Panc1 (cell line): ENCODE measurements at places on chromosomes 13 and 19. TPM values are rescaled to one million over a fixed set of nuclear protein-coding genes. Genes with fewer than 3 reads are reported as not detected.
A peak's percentile ranks its signal among the peaks of the same experiment; 100 is the strongest.

- DNase-seq, result no peak
- H3K4me1 ChIP-seq, result peaks cover 23% of the 10 kb centered on the region
- H3K36me3 ChIP-seq, result no peaks in the 10 kb centered on the region; the same call in 1 of the 2 replicates
Observed at GRCh38 chr19:48400018-48400742, 6.7 kb downstream of the GRIN2D start.

- no peak for DNase-seq
- no peak overlapping the region for H3K27ac ChIP-seq
- no peaks in the 10 kb centered on the region for H3K4me1 ChIP-seq
- H3K36me3 ChIP-seq, result no peaks in the 10 kb centered on the region; the same call in 1 of the 2 replicates
- no peaks in the 10 kb centered on the region for H3K27me3 ChIP-seq
Observed at GRCh38 chr19:14459703-14460102, 15.5 kb downstream of the PTGER1 start.

NKG7 gene
- total RNA-seq, result 0.23 TPM

DNA sequence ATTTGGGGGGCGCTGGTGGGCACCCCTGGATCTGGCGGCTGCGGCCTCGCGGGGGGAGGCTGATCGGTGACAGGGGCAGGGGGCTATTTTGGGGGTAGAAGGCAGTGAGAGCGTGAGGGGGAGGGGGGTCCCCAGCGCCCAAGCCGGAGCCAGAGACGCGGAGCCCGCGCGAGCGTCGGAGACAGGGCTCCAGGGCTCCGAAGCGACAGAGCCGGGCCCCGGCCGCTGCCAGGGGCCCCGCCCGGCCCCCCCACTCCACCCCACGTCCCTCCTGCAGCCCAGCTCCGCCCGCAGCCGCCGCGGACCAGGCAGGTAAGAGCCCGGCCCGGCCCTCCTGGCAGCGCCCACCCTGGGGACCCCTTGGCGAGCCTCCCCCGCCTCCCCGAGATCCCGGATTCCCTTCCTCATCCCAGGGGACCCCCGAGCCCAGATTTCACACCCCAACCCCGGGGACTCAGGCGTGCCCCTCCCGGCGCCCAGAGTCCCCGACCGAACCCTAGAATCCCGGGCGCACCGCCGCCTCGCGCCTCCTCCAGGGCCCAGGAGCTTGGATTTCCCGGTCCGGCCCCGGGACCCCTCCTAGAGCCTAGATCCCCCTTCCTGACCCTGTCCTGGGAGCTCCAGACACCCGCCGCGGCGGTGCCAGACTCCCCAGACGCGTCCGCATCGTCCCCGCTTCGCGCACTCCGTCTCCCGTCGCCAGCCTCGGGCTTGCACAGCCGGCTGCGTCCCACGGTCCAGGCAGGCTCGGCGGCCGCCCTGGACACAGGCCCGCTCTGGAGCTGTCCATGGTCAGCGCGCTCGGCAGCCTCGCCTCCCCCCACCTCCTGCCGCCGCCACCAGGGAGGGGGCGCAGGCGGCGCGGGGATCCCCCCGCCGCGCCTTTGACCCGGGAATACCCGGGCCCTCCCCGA, at the start of gene PPFIA3:
Gene PPFIA3 (plus strand): TSS at position 134 of the 914 bp plus-strand sequence. CDS start 8,330 bp downstream, outside the sequence.
- H3K27me3 ChIP-seq, result no peaks in the 10 kb centered on the region
- H3K4me3 ChIP-seq, result peak within 1 kb of the TSS; percentile 53
- peaks cover 7% of the 10 kb centered on the region for H3K4me1 ChIP-seq
- H3K27ac ChIP-seq, result peak within 1 kb of the TSS; percentile 83
- H3K36me3 ChIP-seq, result no peaks in the 10 kb centered on the region

GRCh38 chr19:12975221-12975741, 5.9 kb downstream of the DAND5 start:
- DNase-seq, result no peak
- H3K27ac ChIP-seq, result no peak overlapping the region
- no peaks in the 10 kb centered on the region for H3K27me3 ChIP-seq

- H3K4me1 ChIP-seq, result no peaks in the 10 kb centered on the region
- DNase-seq, result no peak
- H3K27me3 ChIP-seq, result no peaks in the 10 kb centered on the region
Observed at GRCh38 chr19:2021453-2022140, 6.1 kb upstream of the BTBD2 start.

- H3K4me3 ChIP-seq, result no peak overlapping the region
- no peak for DNase-seq
- H3K4me1 ChIP-seq, result no peaks in the 10 kb centered on the region
- H3K36me3 ChIP-seq, result no peaks in the 10 kb centered on the region
- H3K27me3 ChIP-seq, result no peaks in the 10 kb centered on the region
- H3K27ac ChIP-seq, result no peak overlapping the region
Observed at GRCh38 chr19:18649371-18650020, 12.7 kb downstream of the KLHL26 start.

DNA sequence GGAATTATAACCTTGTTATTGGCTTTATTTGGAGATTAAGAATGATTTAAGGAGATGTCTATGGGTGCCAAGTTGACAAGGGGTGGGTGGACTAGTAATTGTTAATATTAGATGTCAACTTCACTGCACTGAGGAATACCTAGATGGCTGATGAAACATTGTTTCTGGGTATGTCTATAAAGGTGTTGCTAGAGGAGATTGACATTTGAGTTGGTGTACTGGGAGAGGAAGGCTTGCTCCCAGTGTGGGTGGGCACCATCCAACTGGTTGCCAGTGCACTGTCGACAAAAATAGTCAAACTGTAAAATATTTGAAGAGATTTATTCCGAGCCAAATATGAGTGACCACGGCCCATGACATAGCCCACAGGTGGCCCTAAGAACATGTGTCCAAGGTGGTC, 378.8 kb downstream of the NDFIP2 start:
- DNase-seq, result no peak
- H3K36me3 ChIP-seq, result no peaks in the 10 kb centered on the region
- no peak overlapping the region for H3K4me3 ChIP-seq
- no peak overlapping the region for H3K27ac ChIP-seq
- H3K27me3 ChIP-seq, result no peaks in the 10 kb centered on the region

DNA sequence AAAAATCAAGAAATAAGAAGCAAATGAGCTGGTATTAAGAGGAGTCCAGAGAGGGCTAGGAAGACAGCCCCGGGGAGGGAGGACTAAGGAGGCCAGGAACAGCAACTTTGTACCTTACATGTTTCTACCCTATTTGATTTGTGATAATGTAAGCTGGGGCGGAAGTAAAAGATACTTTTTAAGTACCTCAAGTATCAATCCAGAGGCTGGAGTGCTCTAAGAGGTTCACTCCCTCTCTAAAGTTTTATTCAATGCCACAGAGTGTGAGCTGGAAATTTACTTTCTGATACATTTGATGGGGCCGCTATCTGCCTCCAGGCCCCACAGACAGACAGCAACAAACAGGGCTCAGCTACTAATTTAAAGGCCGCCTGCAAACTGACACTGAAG, 11.4 kb downstream of the MLLT1 start:
- H3K4me1 ChIP-seq, result peaks cover 1% of the 10 kb centered on the region; the same call in 1 of the 2 replicates
- no peak overlapping the region for H3K27ac ChIP-seq
- no peaks in the 10 kb centered on the region for H3K36me3 ChIP-seq
- H3K27me3 ChIP-seq, result no peaks in the 10 kb centered on the region
- no peak overlapping the region for H3K4me3 ChIP-seq

- no peak overlapping the region for H3K4me3 ChIP-seq
- H3K4me1 ChIP-seq, result no peaks in the 10 kb centered on the region
- H3K27me3 ChIP-seq, result no peaks in the 10 kb centered on the region
Observed at GRCh38 chr19:40240332-40240731, 13.8 kb upstream of the CCNP start.

ALOX5AP gene
- total RNA-seq, result 2.1 TPM

- no peaks in the 10 kb centered on the region for H3K27me3 ChIP-seq
- no peak overlapping the region for H3K27ac ChIP-seq
- H3K4me3 ChIP-seq, result no peak overlapping the region
- no peaks in the 10 kb centered on the region for H3K4me1 ChIP-seq
Observed at GRCh38 chr13:29803221-29803620, 47.2 kb downstream of the UBL3 start.

- no peak overlapping the region for H3K4me3 ChIP-seq
- no peak for DNase-seq
- H3K36me3 ChIP-seq, result no peaks in the 10 kb centered on the region
- H3K27me3 ChIP-seq, result no peaks in the 10 kb centered on the region
Observed at GRCh38 chr13:45594764-45595163, 20.8 kb downstream of the ERICH6B start.

GRCh38 chr19:13623716-13624710, 117.7 kb upstream of the CACNA1A start:
- no peaks in the 10 kb centered on the region for H3K27me3 ChIP-seq
- H3K27ac ChIP-seq, result no peak overlapping the region
- no peak for DNase-seq
- no peaks in the 10 kb centered on the region for H3K36me3 ChIP-seq

- H3K4me3 ChIP-seq, result no peak overlapping the region
- no peaks in the 10 kb centered on the region for H3K36me3 ChIP-seq
- no peaks in the 10 kb centered on the region for H3K27me3 ChIP-seq
- no peak for DNase-seq
- H3K27ac ChIP-seq, result no peak overlapping the region
Observed at GRCh38 chr19:7618348-7618747, 11.0 kb downstream of the XAB2 start.

DNA sequence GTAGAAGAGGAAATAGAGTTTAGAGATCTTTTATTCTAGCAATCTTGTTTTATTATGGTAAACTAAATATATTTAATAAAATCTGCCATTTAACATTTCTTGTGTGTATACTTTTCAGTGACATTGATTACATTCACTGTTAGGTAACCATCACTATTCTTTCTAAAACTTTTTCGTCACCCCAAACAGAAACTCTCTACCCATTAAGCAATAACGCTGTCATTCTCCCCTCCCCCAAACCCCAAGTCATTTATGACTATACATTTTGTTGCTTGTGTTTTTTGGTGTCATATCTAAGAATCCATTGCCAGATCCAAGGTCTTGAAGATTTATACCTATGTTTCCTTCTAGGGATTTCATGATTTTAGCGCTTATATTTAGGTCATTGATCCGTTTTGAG, 10.6 kb downstream of the URI1 start:
- H3K36me3 ChIP-seq, result no peaks in the 10 kb centered on the region
- H3K27me3 ChIP-seq, result no peaks in the 10 kb centered on the region
- H3K4me3 ChIP-seq, result no peak overlapping the region
- 0 out of 2 replicates have a peak, but pooled peaks cover 2% of the 10 kb centered on the region for H3K4me1 ChIP-seq

DNA sequence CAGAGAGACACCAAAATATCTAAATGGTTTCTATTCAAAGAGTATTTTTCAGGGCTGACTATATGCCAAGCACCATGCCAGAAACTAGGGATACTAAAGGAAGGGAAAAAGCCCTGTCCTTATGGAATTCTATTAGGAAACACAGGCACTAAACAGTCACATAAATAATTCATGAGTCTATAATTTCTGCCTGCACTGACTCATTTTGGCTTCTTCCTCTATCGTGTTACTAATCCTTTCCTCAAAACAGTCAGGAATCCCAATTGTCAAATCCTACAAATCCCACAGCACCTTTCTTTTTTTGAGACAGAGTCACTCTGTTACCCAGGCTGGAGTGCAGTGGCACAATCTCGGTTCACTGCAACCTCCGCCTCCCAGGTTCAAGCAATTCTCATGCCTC, 29.2 kb downstream of the XPO4 start:
- no peaks in the 10 kb centered on the region for H3K27me3 ChIP-seq
- H3K36me3 ChIP-seq, result no peaks in the 10 kb centered on the region
- H3K4me3 ChIP-seq, result no peak overlapping the region
- DNase-seq, result no peak
- no peaks in the 10 kb centered on the region for H3K4me1 ChIP-seq

TEX26 gene
- not detected for total RNA-seq

DNA sequence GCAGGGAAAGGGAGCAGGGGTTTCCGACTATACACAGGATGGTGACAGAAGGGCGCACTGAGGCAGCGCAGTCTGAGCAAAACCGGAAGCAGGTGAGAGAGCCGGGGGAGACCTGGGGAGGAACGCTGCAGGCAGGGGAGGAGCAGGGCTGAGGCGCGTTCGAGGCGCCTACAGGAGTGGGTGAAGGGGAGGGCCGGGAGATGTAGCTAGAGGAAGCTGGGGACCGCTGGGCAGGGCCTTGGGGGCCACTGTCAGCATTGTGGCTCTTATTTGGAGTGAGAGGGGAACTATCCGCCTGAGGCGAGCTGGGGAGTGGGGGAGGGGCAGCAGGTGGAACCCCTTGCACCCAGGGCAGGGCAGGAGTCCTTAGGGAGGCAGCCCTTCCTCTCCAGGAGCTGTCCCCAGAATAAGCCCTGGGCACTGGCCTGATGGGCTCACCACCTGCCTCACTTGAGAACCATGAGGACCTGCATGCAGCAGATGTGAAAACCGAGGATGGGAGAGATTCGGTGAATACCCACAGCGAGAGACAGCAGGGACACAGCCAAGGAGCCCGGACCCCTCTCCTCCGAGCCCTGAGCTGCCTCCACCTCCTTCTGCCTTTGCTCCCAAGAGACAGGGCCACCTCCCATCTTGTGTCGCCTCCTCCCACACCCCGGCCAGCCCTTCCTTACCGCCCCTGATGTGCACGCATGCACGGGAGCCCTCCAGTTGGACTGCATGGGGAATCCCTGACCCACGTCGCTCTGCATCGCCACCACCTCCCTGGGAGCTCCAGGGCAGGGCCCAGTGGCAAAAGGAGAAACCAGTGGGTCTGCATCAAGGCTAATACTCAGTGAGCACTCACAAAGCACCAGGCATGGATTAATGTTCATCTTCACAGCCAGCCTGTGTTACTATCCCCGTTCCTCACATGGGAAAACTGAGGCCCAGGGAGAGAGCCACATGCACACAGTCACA, 10.3 kb downstream of the AKT2 start:
- no peak overlapping the region for H3K27ac ChIP-seq
- no peaks in the 10 kb centered on the region for H3K36me3 ChIP-seq
- peaks cover 35% of the 10 kb centered on the region for H3K4me1 ChIP-seq
- H3K4me3 ChIP-seq, result no peak overlapping the region
- H3K27me3 ChIP-seq, result no peaks in the 10 kb centered on the region

- no peaks in the 10 kb centered on the region for H3K27me3 ChIP-seq
- H3K4me1 ChIP-seq, result no peaks in the 10 kb centered on the region
- no peak overlapping the region for H3K27ac ChIP-seq
- no peaks in the 10 kb centered on the region for H3K36me3 ChIP-seq
Observed at GRCh38 chr19:325173-325936, 19.2 kb downstream of the MIER2 start.

GRCh38 chr19:5349041-5349440, 8.4 kb upstream of the PTPRS start:
- no peaks in the 10 kb centered on the region for H3K27me3 ChIP-seq
- H3K4me1 ChIP-seq, result no peaks in the 10 kb centered on the region; the same call in 1 of the 2 replicates
- DNase-seq, result no peak
- H3K36me3 ChIP-seq, result no peaks in the 10 kb centered on the region
- no peak overlapping the region for H3K27ac ChIP-seq

DNA sequence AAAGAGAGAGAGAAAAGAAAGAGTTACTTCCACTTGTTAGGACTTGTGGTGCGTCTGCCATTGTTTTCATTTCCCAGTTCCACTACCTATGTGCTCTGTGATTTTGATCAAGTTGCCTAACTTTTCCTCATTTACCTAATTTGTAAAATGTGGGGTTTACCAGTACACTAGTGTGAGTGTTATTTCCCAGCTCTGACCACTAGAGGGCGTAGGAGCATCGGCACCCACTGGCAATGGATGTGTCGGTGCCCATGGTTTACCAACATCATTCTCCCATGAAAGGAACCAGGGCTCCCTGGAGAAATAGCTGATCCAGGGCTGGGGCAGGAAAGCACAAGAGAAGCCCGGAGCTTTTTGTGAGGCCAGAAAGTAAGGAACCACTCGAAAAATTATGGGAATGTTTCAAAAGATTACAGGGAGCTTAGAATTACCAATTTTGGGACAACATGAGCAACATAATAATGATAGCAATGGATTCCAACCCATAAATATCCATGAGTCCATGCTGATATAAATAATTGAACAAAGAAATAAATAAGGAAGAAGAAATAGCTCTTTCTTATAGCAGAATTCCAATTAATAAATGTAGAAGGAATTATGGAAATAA, 15.1 kb upstream of the CEACAM4 start:
- H3K4me3 ChIP-seq, result no peak overlapping the region
- no peak overlapping the region for H3K27ac ChIP-seq
- H3K4me1 ChIP-seq, result no peaks in the 10 kb centered on the region

PCDH9 gene
- total RNA-seq, result 4.2 TPM
